ENCODE measurements at places on chromosomes 1 and 21. TPM values are rescaled to one million over a fixed set of nuclear protein-coding genes. Genes with fewer than 3 reads are reported as not detected.

The HPDL gene
- total RNA-seq = 7.2 TPM

DNA sequence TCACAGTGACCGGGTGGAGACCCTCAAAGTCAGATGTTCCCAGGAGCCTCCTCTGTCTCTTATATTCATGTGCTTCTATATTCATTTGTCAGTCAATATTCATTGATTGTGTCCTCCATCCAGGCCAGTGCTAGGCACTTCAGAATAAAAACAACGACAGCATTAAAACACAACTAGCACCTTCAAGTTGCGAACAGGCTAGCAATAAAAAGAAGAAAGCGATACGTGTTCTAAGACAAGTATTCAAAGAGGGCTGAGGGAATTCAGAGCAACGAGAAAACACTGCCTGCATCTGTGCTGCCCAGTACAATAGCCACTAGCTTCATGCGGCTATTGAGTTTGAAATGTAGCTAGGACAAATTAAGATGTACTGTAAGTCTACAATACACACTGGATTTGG, 138.0 kb downstream of the PLXNA2 start:
- no peak for DNase-seq

DNA sequence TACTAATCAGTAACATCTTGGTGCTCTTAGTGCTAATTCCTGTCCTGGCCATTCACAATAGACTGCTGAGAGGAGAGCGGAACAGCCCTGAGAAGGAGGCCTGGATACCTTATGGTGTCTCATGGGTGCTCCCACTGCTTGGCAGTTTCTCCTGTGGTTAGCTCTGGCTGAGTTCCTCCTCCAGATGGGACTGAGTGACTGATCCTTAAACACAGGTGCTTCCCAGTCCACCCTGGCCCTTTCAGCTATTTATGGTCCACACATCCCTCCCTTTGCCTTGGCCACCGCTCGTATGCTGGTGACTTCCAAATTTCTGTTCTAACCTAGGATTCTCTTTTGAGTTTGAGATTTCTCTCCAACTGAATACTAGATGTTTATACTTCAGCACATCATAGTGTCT, 157.0 kb upstream of the CACNA1E start:
- no peak for DNase-seq

GRCh38 chr1:211535346-211535745, 43.4 kb upstream of the RD3 start:
- DNase-seq = no peak

DNA sequence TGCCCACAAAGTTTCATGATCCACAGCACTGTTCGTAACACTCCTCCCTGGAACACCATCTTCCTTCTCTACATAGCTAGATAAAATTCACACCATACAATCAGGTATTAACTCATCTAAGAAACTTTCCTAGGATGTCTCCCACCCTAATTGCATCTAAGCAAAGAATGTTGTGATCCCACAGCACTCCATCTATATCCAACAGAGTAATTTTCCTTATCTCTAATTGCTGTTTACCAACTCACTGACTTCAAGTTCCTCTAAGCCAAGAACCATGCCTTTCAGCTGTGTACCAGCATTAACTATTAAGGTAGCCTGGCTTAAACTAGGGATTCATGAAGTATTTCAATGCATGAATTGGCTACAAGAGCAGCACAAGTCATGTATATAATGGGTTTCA, 114.2 kb downstream of the SIPA1L2 start:
- no peak for DNase-seq
